ENCODE measurements at places on chromosomes 3 and 15. TPM values are rescaled to one million over a fixed set of nuclear protein-coding genes. Genes with fewer than 3 reads are reported as not detected.

AADACL2 gene
- not detected for total RNA-seq

DNA sequence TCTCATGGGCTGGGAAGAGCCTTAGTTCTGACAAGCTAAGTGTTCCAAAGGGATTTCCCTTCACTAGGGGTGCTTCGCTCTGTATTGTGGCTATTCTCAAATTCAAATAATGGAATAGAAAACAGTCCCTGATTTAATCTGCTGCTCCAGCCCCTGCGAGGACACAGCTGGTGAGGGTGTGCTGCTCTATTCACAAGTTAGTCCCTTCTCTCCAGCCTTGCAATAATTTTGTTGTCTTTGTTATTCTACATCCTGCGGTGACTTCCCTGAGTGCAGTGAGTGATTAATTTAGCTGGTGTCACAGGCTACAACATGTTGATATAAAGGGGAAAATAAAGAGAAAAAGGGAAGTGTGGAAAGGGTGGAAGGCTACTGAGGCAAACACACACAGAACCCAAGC lies 180.5 kb upstream of the VEPH1 start:
- no peak for DNase-seq

DNA sequence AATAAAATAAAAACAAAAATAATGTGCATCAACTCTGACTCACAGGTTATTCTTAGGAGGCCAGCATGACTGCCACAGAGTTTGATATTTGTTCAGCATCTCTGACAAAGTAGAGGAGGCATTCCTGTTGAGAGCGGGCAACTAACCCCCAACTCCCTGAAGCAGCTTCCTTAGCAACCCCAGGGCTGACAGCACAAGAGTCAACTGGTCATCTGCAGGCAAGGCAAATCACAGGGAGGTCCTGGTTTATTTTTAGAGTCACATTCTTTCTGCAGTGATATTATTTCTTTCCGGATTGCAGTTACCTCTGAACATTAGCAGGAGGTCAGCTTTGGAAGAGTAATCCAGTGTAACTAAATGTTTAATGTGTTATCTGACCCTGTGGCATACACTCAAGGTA lies 273.0 kb downstream of the PLCL2 start:
- no peak for DNase-seq

GRCh38 chr3:125072749-125073389 lies 17.1 kb upstream of the HEG1 start:
- no peak for DNase-seq

- DNase-seq, result no peak
Measured at GRCh38 chr3:15330031-15330596, 2.3 kb downstream of the SH3BP5 start.

C3orf20 gene
- total RNA-seq, result 0.07 TPM

- no peak for DNase-seq
Measured at GRCh38 chr15:78058401-78058935, 19.0 kb downstream of the TBC1D2B start.

PLS1 gene
- total RNA-seq, result 4.5 TPM

PLSCR5 gene
- not detected for total RNA-seq

DNA sequence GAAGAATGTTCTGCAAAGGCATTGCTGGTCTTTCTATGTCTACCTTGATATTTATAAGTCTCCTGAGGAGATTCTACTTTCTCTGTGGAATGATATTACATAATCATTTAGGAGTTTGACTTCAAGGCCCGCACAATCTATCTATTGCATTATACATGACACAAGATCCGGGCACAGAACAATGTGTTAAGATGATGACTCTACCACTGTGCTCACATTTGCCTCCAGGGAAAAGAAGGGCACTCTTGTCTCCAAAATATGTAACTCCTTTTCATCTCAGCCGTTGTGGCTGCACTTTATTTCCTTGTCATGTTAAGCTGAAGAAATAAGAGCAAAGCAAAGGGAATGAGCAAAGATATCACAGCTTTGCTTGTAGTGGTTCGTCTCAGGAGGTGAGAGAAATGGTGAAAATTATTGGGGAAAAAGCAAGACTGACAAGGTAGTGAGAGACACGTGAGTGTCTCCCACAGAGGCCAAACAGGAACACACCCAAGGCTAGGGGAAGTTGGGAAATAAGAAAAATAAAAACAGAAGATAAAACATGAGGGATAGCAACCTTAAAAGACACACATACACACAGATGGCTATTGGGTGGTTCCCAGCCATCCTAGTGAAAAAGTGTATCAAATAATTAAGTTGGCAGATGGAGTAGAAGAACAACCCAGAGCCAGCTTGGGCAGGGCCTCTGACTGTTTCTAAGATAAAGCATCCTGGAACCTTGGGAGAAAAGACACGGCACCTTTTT lies 184.3 kb downstream of the P3H2 start:
- no peak for DNase-seq
